GM23338 (cell line): ENCODE measurements at places on chromosomes 11 and 22.

DNA sequence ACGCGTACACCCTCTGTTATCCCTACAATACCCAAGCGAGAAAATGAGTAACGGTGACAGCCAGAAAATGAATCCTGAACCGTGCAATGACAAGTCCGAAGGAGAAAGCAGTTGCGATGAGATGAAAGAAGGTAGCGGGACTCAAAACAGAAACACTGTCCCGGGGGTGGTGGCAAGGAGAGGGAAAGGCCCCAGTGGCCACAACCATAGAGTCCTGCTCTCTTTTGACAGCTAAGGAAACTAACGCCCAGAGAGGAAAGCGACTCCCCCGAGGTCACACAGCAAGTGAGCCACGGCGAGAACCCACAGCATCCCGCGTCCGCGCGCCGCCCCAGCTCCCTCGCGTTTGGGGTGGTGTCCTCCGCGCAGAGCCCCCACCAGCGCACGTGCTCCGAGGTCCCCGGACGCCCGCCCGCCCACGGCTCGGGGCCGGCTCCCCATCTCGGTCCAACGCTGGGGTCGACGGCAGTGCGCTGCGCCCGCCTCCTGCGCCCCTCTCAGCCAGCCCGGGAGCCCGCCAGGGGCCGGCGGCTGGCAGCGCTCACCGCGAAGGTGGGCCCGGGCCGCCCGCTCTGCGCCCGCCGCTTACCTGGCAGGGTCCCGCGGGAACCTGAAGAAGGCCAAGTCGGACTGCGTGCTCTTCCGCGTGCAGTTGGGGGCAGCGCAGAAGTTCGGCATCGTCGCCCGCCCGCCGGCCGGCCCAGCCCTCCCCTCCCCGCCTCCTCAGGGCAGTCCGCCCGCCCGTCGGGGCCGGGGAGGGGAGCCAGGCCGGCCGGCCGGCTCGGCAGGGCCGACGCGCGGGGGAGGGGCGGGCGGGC, 564 bp downstream of the THAP12 start:
- peak; percentile 50 for DNase-seq

GRCh38 chr11:36238881-36239280, 50.3 kb downstream of the COMMD9 start:
- no peak for DNase-seq

- DNase-seq, result no peak
Measured at GRCh38 chr22:44042249-44043218, 18.4 kb downstream of the PARVB start.

- DNase-seq, result no peak
Measured at GRCh38 chr22:22074634-22075381, 92.2 kb upstream of the TOP3B start.

DNA sequence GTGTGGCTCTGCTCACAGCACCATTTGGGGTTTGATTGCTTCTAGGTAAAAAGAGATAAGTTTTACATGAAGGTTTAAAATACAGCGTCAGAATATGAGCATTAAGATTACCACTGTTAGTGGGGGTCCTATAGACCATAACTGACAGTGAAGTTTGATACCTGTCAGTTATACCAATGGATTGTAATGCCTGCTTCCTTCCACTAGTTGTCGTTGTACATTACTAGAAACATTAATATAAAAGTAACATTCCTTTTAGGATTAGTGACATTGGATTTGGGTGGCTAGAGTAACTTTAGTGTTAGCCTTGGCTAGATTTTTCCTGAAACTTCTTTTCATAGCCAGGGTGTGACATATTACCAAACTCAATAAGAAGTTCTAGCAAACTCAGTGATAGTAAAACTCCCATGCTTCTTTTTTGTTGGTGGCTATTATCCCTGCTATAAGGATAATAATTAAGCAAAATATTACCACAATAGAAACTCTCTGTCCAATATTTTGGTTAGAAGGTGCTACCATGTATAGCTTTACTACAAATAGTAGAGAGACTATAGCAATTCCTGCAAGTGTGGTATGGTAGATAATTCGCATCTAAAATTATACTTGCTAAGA, 57.1 kb downstream of the FAM181B start:
- DNase-seq, result peak; percentile 34

DNA sequence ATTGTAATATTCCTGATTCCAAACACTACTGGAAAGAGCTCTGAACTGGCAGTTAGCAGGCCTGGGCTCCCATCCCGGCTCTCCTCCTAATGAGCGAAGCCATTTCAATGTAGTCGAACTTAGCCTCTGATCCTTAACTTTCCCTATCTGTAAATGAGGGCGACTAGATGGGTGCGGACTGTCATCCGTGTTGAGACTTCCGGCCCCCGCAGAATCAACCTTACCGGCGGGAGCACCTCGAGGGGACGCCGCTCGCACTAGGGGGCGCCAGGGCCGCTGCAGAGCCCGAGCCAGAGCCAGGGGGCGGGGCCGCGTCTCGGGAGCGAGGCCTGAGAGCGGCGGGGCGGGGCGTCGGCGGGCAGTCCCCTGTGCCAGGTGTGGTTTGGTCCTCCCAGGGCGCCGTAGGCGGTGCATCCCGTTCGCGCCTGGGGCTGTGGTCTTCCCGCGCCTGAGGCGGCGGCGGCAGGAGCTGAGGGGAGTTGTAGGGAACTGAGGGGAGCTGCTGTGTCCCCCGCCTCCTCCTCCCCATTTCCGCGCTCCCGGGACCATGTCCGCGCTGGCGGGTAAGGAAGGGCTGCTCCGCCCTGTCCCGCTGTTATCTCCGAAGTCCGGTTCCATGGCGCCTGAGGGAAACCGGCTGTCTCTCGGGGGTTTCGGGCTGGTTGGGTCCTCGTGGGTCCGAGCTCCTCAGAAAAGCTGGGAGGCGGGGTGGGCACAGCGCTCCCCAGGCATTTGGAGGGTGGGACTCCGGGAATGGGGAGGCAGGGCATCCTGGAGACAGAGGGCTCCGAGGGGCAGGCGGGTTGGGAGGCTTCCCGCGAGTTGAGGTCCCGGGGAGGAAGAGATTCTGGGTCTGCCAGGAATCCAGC, at the start of gene LIMK2:
Gene LIMK2 (plus strand): TSS at position 437 of the 869 bp plus-strand sequence. CDS start 111 bp downstream, at position 548.
- peak; percentile 98 for DNase-seq

DNA sequence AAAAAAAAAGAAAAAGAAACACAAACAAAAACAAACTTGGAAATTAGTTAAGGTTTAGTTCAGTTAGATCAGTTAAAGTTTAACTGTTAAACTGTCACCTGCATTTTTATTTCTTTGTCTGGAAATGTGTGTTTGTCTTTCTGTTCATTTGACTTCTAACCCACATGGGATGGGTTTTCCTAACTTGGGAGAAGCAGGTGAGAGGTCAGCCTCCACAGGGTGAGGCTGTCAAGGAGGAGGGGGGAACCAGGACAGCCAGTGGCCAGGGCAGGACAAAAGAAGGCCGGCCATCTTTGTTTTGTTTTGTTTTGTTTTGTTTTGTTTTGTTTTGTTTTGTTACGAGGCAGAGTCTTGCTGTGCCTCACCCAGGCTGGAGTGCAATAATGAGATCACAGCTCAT, 13.4 kb upstream of the GCAT start:
- no peak for DNase-seq

GRCh38 chr11:71505781-71506180, 21.3 kb upstream of the KRTAP5-7 start:
- DNase-seq, result no peak

DNA sequence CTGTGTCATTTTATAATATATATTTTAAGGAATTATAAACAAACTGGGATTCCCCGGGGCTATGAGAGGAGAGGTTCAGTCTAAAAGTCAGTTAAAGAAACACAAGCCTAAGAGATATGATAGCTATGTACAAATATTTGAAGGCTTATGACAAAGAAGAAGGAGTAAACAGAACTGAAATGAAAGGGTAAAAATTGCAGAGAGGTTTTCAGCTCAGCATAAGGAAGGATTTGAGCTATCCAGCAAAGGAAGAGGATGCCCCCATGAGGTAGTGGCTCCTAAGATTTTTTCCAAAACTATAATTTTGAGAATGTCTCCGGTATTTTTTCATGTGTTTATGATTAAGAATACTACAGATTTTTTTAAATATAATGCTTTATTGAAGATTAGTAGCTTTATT, 57.9 kb upstream of the ANGPTL5 start:
- no peak for DNase-seq

DNA sequence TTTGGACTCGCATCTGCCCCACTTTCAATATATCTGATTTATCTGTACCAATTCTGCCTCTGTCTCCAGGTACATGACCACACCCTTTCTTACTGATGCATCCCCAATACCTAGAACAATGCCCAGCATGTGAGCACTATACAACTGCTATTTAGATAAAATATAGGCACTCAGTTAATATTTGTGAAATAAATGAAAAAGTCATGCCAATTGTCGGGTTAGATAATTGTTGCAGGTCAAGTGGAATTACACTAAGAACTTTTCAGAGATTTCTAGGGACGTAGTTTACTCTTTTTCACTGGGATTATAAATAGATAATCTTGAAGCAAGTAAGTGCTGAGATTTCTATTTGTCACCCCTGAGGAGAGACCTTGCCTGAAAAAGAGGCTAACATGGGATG, 20.5 kb downstream of the OOSP4A start:
- DNase-seq, result no peak
